ENCODE measurements at places on chromosomes 11 and 22. TPM values are rescaled to one million over a fixed set of nuclear protein-coding genes. Genes with fewer than 3 reads are reported as not detected.

DNA sequence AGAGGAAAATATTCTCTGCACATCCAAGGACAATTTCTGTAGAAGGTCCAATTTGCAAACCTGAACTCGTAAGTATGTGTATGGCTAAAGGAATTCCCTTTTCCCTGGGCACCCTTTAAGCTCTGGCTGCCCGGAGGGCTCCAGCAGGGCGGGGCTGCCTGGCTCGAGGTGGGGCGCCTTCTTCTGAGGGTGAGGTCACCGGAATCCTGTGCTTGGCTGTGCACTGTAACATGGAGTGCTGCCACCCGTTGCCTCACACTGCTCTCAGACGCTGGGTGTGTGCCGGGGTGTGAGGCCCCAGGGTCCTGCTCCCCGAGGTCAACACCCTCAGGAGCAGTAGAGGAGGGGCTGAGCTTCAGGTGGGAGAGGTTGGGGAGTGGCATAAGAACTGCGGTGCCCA lies 61.5 kb downstream of the SYN3 start:
- no peak for DNase-seq

GRCh38 chr11:114291842-114292680 lies 4.1 kb upstream of the NNMT start:
- DNase-seq: no peak

DNA sequence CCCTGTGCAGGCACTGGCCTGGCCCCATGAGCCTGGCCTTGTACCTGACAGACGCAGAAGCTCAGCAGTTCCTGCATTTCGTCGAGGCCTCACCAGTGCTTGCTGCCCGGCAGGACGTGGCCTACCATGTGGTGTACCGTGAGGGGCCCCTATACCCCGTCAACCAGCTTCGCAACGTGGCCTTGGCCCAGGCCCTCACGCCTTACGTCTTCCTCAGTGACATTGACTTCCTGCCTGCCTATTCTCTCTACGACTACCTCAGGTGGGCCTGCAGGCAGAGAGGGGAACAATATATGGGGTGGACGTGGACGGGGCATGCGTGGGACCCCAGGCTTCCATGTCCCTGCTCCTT lies 4.9 kb downstream of the LARGE2 start:
- DNase-seq: no peak

DNA sequence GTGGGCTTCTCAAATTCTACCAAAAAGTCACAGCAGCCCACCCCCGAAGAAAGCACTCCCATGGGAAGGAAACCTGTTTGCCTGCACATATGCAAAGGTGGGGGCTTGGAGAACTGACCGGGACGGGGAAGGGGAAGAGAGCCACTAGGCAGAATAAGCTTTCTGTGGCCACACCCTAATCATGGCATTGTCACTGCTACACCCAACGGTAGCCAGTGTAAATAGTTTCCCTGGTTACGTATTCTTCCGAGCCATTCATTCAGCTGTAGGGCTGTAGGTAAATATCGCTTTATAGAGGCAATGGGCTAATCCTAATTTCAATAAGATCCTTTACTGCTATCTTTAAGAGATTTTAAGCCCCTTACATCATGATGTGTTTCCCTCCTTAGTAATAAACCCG lies 61.7 kb downstream of the PRDM11 start:
- no peak for DNase-seq

DNA sequence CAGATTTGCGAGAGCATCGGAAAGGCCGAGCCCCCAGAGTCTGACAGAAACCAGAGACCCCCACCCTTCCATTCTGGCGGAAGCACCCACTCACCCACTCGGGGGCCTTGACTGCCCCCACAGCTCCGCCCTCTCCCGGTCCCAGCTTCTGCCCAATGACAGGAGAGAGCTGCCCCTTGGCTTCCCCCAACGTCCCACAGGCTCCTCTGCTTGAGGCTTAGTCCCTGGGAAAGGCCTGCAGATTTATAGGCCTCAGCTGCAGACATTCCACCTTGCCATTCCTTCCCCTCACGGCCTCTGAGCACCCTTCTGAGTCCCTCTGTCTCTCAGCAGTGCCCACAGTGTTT lies 125.0 kb upstream of the NCAM1 start:
- DNase-seq: no peak

DNA sequence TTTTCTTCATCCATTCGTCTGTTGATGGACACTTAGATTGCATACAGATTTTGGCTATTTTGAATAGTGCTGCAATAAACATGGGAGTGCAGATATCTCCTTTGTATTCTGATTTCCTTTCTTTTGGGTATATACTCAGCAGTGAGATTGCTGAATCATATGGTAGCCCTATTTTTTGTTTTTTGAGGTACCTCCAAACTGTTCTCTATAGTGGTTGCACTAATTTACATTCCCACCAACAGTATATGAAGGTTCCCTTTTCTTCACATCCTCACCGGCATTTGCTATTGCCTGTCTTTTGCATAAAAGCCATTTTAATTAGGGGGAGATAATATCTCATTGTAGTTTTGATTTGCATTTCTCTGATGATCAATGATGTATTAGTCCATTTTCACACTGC lies 96.1 kb downstream of the PRR5L start:
- DNase-seq: no peak

DNA sequence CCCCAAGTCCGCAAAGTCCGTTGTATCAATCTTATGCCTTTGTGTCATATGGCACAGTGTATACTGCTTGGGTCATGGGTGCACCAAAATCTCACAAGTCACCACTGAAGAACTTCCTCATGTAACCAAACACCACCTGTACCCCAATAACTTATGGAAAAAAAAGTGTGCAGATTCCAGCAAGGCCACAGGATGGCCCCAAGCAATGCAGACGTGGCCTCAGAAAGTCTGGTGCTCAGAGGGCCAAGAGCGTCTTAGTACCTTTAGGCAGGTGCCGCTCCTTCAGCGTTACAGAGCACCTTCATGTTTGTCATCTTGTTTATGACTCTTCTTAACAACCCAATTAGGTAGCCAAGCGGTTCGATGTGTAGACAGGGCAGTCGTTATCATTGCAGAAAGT lies 65.3 kb downstream of the PRDM11 start:
- DNase-seq: no peak

GRCh38 chr11:111975076-111975806 lies 38.1 kb downstream of the DIXDC1 start:
- DNase-seq: no peak

GRCh38 chr11:18737642-18738041 lies 11.7 kb upstream of the IGSF22 start:
- DNase-seq: no peak

GRCh38 chr22:44247923-44248892 lies 64.5 kb downstream of the SHISAL1 start:
- DNase-seq: no peak

DNA sequence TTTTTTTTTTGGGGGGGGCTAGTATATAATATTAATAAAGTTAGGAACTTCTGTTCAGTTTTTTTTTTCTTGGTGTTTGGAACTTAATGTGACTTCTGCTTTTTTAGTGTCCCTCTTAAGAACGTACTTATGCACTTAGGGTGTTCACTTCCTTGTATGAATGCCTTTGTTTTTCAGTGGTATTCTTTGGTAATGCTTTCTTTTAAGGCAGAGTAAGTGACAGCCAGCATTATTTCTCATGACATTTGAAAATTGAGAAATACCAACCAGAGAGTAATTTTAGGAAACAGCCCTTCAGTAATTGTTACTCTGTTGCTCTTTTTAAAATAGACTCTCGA lies 2.4 kb downstream of the GRK3 start:
- DNase-seq: no peak

DNA sequence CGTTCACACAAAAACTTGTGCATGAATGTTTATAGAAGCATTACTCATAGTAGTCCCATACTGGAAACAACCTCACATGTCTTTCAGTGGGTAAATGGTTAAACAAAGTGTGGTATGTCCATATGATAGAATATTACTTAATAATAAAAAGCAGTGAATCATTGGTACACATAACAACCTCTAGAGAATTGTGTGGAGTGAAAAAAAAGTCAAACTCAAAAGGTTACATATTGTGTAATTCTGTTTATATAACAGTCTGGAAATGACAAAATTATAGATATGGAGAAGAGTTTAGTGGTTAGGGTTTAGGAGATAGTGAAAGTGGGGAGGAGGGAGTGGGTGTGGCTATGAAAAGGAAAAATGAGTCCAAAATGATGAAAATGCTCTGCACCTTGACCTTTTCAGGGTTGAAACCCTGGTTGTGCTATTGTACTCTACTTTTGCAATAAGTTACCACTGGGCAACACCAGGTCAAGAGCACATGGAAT lies 243.4 kb upstream of the DDI1 start:
- DNase-seq: no peak

DNA sequence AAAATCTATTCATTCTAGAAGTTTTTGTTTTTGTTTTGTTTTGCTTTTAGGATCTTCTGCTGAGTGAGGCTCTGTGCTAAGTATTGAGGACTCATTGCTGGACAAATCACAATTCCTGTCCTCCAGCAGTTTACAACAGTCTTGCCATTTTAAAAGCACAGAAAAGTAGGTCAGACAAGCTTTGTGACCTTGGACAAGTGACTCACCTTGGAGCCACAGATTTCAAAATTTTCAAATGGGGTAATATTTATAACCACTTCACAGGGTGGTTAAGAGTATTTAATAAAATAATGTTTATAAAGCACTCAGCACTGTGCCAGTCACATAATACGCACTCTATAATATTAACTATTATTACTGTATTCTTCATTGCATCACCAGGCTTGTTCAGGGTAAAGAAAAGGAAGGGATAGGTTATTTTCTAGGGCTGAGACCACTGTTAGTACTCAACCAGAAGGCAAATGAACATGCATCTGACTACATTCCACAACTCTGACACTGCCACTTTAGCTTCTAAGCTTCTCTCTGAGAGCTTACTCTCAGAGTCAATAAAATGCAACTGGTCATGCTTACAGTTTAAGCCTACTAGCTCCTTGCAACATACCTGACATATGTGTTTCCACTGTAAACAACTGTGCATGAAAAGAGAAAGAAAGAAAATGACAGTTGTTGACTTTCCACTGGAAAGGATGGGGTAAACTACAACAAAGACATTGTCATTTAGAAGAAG lies 63.2 kb upstream of the FIBIN start:
- DNase-seq: no peak

- no peak for DNase-seq
Observed at GRCh38 chr22:45164270-45165088, 754 bp downstream of the NUP50 start.

DNA sequence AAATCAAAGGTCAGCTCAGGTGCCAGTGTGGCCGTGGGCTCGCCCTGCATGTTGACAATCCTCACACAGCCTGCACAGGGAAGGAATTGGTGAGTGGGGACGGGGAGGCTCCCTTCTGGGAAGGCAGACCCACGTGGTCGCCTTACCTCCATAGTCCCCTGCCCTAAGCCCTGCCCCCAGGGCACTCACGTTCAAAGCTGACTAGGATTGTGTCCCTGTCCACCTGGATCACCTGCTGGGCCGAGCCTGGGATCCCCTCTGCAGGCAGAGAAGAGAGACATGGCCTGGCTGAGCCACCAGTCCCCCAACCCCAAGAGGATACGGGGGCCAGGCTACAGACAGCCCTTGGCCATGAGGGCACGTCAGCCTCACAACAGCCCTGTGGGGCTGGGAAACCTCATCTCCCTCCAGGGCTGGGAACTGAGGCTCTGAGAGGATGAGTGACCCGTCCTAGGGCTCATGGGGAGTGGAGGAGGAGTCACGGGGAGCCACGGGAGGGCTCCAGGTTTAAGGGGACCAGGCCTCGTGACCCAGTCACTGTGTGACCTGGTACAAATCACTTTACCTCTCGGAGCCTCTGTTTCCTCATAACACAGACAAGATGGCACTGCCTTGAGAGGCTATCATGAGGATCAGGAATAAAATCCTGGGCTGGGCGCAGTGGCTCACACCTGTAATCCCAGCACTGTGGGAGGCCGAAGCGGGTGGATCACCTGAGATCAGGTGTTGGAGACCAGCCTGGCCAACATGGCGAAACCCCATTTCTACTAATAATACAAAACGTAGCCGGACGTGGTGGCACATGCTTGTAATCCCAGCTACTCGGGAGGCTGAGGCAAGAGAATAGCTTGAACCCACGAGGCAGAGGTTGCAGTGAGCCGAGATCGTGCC lies 12.1 kb upstream of the SF1 start:
- DNase-seq: no peak

- DNase-seq: no peak
Observed at GRCh38 chr11:95100856-95101507, 11.3 kb downstream of the ENDOD1 start.

DNA sequence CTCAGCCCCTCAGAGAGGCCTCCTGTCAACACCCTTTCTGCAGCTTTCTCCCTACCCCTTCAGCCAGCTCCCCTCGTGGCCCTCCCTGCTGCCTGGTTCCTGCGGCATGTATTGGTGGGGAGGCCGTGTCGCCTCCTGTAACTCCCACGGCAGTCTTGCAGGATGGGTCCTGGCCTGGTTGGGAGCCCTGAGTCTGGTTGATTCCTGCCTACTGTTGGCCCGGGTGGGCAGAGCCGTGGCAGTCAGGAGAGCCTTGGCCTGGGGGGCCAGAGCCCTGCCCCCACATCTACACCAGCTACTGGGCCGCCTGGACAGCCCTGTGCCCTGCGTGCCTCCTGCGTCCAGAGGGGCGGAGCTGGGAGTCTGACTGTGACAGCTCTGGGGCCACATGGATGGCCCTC lies 30.3 kb upstream of the GRAMD4 start:
- DNase-seq: no peak

GRCh38 chr22:38201711-38202436 lies at the start of gene MAFF:
Gene MAFF (plus strand): TSS chr22:38201994. CDS start chr22:38213854, 11,860 bp downstream.
- DNase-seq: peak; percentile 93

- no peak for DNase-seq
Observed at GRCh38 chr22:36892292-36892691, 21.1 kb upstream of the CSF2RB start.

DNA sequence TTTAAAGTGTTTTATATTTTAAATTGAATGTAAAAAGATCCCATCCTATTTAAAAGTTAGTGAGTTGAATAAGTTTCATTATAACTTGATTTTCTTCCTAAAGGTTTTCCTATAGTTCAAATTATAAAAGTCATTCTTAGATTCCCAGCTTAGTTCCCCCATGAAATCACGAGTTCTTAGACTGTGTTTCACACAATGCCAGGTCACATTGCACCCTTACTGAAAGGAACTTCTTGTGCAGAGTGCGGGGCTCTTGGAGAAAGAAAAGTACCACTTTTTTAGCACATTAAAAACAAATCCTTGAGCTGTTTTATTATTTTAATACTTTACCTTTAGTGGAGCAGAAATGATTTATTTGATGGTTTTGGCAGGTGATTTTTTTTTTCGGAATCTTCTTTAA lies 15.6 kb downstream of the GRAP2 start:
- no peak for DNase-seq

DNA sequence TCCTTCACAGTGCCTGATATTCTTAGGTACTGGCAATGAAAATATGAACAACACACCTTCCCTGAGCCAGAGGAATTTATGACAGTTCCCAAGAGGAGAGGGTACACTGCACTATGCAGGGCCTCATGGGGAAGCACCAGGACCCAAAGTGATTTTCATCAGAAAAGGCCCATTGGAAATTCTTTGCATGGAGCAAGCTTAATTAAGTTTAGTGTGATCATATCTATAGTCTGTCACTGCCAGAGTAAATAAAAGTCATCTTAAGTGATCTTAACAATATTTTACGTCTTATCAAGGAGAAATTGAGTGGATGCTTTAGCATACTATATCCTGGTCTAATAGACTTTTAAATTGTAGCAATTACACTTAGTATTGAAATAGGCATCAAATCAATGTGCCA lies 86.5 kb downstream of the ACER3 start:
- DNase-seq: no peak

- DNase-seq: no peak
Observed at GRCh38 chr11:62832336-62833234, at the start of gene TEX54. Gene TEX54 (minus strand): TSS chr11:62832841.

SLC6A5 gene
- not detected for polyA plus RNA-seq

SPDYC gene
- polyA plus RNA-seq: not detected

ACCS gene
- polyA plus RNA-seq: 7.8 TPM

TRIM22 gene
- 79.9 TPM for polyA plus RNA-seq

MMP13 gene
- polyA plus RNA-seq: not detected

KMT5B gene
- polyA plus RNA-seq: 14.7 TPM

PPARA gene
- polyA plus RNA-seq: 10.4 TPM

SLC22A8 gene
- not detected for polyA plus RNA-seq

All from AG04450 (cell line).